ENCODE measurements at places on chromosomes 7 and 10. TPM values are rescaled to one million over a fixed set of nuclear protein-coding genes. Genes with fewer than 3 reads are reported as not detected.

ZNF138 gene
- 16.7 TPM for polyA plus RNA-seq

CC2D2B gene
- polyA plus RNA-seq, result 2.3 TPM

UFSP1 gene
- polyA plus RNA-seq, result 4.1 TPM

BAIAP2L1 gene
- polyA plus RNA-seq, result 17.7 TPM

CELF2 gene
- 11.3 TPM for polyA plus RNA-seq

SRRM3 gene
- 1.0 TPM for polyA plus RNA-seq

SHTN1 gene
- polyA plus RNA-seq, result 21.8 TPM

GARIN1A gene
- 0.83 TPM for polyA plus RNA-seq

CYP3A5 gene
- polyA plus RNA-seq, result 1.5 TPM

CHAT gene
- polyA plus RNA-seq, result not detected

PPP1R17 gene
- polyA plus RNA-seq, result not detected

C10orf90 gene
- polyA plus RNA-seq, result 0.88 TPM

TDRD1 gene
- not detected for polyA plus RNA-seq

TRIM73 gene
- polyA plus RNA-seq, result 13.5 TPM

C7orf33 gene
- polyA plus RNA-seq, result not detected

UCN3 gene
- 1.1 TPM for polyA plus RNA-seq

AEBP1 gene
- 82.4 TPM for polyA plus RNA-seq

TASOR2 gene
- 37.6 TPM for polyA plus RNA-seq

GBX1 gene
- polyA plus RNA-seq, result 0.17 TPM

SMKR1 gene
- 2.4 TPM for polyA plus RNA-seq

GRID2IP gene
- 1.1 TPM for polyA plus RNA-seq

MYO3A gene
- 4.7 TPM for polyA plus RNA-seq

SLC26A5 gene
- polyA plus RNA-seq, result 0.22 TPM

GDF2 gene
- polyA plus RNA-seq, result not detected

TMEM273 gene
- 2.7 TPM for polyA plus RNA-seq

CNPY1 gene
- not detected for polyA plus RNA-seq

CFAP70 gene
- polyA plus RNA-seq, result 10.0 TPM

ANKRD1 gene
- polyA plus RNA-seq, result 0.73 TPM

ITGB1 gene
- polyA plus RNA-seq, result 698 TPM

MBL2 gene
- polyA plus RNA-seq, result 0.45 TPM

IFT22 gene
- 79.6 TPM for polyA plus RNA-seq

SFTPA1 gene
- not detected for polyA plus RNA-seq

OIT3 gene
- 2.5 TPM for polyA plus RNA-seq

C10orf95 gene
- 0.75 TPM for polyA plus RNA-seq

Measured in left renal cortex interstitium (tissue), 4 donors.